ENCODE measurements at places on chromosomes 5 and 9.

DNA sequence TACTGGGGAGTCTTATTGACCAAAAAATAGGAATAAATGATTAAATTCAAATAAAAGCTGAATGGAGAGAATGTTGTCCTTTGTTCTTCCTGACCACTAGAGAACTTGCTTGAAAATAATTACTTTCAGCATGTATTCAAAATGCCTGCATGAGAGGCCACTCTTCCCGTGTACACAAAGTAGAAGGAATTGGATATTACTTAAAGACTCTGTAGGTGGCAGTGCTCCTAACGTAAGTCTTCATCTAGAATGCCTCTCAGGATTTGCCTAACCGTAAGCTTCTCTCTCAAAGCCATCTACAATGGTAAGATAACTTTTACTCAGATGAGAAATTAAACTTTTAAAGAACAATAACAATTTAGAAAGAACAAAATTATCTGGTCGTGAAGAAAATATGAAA is 620.0 kb upstream of the CCNG1 start:
- DNase-seq: no peak

DNA sequence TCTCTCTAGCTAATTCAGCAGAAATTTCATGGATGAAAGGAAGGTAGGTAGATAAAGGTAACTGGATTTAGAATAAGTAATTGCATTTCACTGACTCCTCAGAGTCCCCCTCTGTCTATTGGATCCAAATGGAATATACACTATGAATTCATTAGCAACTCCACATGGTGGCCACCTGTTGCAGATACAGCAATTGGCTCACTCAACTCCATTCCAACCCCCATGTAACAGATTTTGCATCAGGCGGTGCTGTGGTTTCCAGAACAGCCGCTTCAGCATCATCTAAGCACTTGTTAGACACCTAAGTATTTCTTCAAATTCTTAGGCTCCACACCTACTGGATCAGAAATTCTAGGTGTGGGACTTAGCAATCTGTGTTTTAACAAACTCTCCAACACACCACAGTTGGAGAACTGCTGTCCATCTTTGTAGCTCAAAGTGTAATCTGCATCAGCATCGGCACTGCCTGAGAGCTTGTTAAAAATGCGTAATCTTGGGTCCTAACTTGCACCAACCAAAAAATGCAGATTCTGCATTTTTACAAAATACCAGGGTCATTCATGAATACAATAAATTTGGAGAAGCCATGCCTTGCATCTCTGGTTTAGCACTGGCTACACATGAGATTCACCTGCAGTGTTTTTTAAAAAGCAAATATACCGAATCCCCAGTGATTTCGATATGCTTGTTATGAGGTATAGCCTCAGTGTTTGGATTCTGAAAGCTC is 413.8 kb upstream of the CD180 start:
- DNase-seq: no peak

GRCh38 chr9:135552698-135553171 is 6.8 kb downstream of the OBP2A start:
- DNase-seq: no peak

DNA sequence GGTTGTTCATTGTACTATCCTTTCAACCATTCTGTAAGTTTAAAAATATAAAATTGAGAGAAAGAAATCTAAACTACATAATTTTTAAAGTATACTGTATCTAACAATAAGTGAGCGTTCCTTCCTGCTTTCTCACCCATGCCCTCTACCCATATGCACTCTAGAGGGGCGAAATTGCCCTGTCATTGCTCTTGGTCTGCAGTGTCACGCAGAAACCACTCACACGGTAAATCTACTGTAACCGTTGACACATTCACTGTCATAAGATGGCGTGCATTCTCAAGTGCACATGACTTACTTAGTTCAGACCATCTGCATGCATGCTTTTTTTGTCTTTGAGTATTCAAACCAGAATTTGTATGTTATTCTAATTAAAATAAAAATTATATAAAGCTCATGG is 55.7 kb upstream of the NIPBL start:
- no peak for DNase-seq

GRCh38 chr5:133387091-133387490 is 225.2 kb downstream of the FSTL4 start:
- DNase-seq: no peak

GRCh38 chr5:17020678-17021601 is 84.9 kb upstream of the MYO10 start:
- peak; percentile 72 for DNase-seq

GRCh38 chr5:2482778-2483177 is 268.7 kb downstream of the IRX2 start:
- no peak for DNase-seq

DNA sequence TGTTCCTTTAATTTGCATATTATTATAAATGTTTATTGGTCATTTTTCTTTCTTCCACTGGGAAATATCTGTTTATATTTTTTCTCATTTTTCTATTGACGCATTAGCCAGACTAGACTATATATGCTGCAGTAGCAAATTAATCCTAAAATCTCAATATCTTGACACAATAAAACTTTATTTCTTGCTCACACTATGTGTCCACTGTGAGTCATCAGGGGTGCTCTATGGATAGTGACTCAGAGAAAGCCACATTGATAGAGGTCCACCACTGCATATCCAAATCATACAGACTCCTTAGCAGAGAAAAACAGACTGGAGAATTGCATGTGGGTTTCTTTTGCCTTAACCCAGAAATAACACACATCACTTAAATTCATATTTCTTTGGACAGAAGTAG is 20.8 kb downstream of the OR1L3 start:
- DNase-seq: no peak

- peak; percentile 35 for DNase-seq
Observed at GRCh38 chr9:130150779-130151382, 21.3 kb upstream of the NCS1 start.

GRCh38 chr9:3458806-3459475 is 66.9 kb downstream of the RFX3 start:
- DNase-seq: no peak

- DNase-seq: no peak
Observed at GRCh38 chr5:142186857-142187594, 78.4 kb downstream of the NDFIP1 start.

GRCh38 chr5:148020257-148020988 is 43.4 kb upstream of the SPINK5 start:
- no peak for DNase-seq

DNA sequence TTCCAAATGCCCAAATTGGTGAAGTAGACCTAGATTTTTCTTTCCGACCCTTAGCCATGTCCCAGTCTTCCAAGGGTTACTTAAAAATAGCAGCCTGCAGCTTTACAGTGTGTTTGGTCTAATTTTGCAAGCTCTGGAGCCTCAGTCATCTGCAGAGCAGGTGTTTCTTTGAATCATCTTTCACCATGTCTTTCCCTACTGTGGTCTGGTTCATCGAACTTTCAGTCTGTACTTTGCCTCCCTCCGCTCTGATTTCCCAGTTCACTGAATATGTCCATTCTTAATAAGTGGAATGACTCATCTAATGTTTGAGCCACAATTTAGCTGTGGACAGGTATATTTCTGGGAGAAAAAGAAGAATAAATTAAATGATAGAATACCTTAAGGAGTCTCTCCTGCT is 1060.7 kb downstream of the EFNA5 start:
- DNase-seq: no peak

GRCh38 chr9:38003230-38003629 is 65.8 kb downstream of the SHB start:
- DNase-seq: no peak

DNA sequence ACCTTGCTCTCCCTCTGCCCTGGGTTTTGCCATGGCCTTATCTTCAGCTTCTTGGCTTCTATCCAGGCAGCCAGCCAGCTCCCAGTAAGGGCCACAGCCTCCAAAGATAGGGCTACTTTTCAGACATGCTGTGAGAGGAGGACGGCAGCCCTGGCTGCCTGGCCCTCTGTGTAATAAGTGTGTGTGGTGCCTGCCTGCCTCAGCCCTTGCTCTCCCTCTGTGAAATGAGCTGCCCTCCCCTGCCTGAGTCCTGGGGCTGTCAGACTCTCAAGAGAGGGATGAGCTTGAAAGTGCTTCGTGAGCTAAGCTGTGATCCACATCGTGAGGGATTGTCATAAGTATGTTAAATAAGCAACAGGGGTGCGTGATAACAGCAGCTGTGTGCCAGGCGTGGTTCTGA is 8.1 kb downstream of the NDST1 start:
- DNase-seq: peak; percentile 37

- no peak for DNase-seq
Observed at GRCh38 chr5:137367951-137368350, 131.2 kb downstream of the SPOCK1 start.

DNA sequence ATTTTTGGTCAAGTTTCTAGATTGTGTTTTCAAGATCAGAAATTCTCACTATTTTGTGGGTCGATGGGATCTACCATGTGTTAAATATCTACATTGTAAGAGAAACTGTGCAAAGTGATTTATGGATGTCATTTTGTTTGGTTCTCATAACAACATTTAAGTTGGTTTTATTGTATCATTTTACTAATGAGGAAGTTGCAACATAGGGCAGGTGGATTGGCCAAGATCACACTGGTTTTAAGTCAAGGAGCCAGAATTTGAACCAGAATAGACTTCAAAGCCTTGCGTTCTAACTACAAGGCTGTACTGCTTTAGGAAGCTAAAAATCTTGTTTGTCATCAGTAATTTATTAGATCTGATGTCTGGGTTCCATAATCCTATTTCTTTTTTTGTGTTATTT is 23.4 kb downstream of the SH3TC2 start:
- peak; percentile 65 for DNase-seq

DNA sequence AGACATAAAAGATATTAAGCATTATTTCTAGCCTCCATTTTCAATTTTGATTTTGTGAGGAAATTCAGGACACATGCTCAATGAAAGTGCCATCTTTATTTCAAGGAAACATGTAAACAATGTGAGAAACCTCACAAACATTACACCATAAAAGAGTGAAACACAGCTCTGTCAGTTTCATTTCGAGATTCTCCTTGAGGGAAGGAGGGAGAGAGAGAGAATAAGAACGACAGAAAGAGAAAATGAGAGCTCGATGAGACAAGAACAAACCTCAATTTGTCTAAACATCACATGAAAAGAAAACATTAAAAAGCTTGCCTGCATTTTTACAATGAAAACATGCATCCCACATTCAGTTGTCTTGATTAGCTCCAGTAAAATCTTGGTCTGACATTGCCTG is 553.5 kb upstream of the MEF2C start:
- no peak for DNase-seq

- no peak for DNase-seq
Observed at GRCh38 chr5:112077180-112077579, 320.2 kb upstream of the NREP start.

GRCh38 chr5:51958473-51958872 is 575.2 kb downstream of the ISL1 start:
- no peak for DNase-seq

GRCh38 chr5:95027151-95027721 is 257.7 kb downstream of the MCTP1 start:
- DNase-seq: no peak

DNA sequence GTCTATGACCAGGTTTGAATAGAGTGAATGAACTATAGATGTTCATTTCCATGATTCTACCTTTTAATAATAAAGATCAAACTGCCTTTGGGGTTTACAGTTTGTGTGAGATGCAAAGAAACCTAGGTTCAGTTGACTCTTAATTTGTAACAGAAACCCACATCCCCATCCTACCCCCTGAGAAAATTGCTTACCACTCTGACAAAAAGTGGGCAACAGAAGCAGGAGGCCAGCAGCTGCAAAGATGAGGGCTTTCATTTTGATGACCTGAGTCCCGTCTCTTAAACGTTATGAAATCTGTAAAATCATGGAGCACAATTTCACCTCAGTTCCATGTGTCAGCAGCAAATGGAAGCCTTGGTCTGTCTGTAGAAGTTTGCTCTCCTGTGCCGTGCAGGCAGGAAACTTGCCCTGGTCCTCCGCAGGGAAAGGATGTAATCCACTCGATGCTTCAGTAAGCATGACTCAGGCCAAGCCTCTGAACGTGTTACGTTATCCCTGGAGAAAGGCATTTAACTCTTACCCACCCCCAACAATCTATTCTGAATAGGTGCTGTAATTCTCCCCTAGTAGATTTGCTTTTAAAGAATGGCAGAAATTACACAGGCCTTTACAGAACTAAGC is at the start of gene F2RL2:
Gene F2RL2 (minus strand): TSS at position 431 of the 624 bp plus-strand sequence. CDS start 173 bp downstream, at position 258.
- no peak for DNase-seq

- peak; percentile 10 for DNase-seq
Observed at GRCh38 chr9:72048850-72049249, 11.6 kb downstream of the C9orf57 start.

DNA sequence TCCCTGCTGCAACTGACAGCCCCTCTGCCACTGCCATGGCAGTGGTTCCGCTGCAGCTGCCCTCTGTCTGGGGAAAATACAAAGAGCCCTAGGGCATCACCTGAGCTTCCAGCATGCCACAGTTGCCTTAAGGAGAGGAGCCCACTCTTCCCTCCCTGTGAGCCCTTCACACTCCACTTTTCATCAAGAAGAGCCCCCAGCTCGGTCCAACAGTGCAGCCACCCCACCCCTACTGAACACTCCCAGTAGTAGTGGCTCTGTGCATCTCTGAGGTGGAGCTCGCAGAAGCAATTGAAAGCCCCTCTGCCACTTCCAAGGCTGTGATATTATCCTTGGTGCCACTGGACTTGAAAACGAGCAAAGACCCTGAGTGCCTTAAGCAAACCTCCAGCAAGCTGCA is 696.8 kb upstream of the COX7C start:
- DNase-seq: no peak

- no peak for DNase-seq
Observed at GRCh38 chr5:53882676-53883031, 322.2 kb downstream of the NDUFS4 start.

DNA sequence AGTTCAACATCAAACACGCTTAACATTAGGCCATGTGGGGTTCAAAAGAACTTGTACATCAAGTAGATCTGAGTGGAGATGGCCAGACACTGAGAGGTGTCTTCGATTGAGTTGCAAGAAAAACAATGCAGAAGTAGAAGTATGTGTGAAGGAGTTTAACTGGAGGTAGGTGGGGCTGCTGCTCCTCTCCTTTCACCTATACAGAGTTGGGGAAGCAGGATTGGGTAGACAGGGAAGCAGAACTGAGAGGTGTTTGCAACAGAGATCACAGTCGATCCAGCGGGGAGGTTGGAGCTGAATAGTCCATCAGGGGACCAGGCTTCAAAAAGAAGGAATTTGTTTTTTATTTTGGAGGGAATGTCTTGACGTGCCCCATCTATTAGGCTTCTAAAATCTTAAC is 61.7 kb upstream of the SLC27A6 start:
- DNase-seq: no peak

GRCh38 chr9:4939118-4939561 is 45.9 kb upstream of the JAK2 start:
- no peak for DNase-seq

DNA sequence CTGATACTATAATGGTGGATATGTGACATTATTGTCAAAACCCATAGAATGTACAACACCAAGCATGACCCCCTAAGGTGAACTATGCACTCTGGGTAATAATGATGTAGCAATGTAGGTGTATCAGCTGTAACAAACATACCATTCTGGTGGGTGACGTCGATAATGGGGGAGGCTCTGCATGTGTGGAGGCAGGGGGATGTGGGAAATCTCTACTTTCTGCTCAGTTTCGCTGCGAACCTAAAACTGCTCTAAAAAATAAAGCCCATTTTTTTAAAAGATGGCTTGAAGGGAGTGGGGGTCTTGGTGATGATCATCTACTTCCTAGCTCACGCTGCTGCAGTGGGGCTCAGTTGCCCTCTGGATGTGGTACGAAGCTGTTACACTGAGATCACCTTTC is 51.1 kb downstream of the RASGEF1C start:
- DNase-seq: no peak

- peak; percentile 97 for DNase-seq
Observed at GRCh38 chr5:157511651-157512644, 51.9 kb downstream of the NIPAL4 start.

GRCh38 chr5:102453716-102454115 is 45.1 kb downstream of the SLCO6A1 start:
- peak; percentile 0 for DNase-seq

Data from lung microvascular endothelial cell (primary cell).